ENCODE measurements at places on chromosomes 3 and 15.

GRCh38 chr3:149590691-149591441 is 67.0 kb downstream of the WWTR1 start:
- DNase-seq = no peak

- DNase-seq = peak; percentile 10
These were observed 20.9 kb downstream of the TRPM1 start for GRCh38 chr15:31080591-31081014.

DNA sequence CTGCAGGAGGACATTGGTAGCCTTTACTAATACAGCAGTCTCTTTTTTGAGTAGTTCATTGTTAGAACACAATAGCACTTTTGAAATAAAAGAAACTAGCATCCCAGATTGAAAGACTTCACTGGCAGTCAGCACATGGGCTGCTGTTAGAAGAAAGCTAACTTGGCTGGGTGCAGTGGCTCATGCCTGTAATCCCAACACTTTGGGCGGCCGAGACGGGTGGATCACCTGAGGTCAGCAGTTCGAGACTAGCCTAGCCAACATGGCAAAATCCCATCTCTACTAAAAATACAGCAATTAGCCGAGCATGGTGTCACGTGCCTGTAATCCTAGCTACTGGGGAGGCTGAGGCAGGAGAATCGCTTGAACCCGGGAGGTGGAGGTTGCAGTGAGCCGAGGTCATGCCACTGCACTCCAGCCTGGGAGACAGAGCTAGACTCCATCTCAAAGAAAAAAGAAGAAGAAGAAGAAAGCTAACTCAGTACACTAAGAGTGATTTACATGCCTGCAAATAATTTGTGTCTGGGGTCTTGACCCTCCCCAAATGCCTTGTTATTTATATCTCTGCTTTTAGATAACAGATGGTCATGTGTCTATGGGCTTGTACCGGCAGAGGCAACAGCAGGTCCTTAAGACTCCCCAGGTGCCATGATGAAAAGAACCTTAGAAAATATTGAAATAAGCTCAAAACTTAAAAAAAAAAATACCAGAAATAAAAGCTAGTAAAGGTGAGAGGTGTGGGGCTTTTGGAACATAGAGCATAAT is 9.7 kb downstream of the TPM1 start:
- DNase-seq = no peak

GRCh38 chr3:123202451-123202850 is 708 bp downstream of the SEC22A start:
- DNase-seq = no peak

DNA sequence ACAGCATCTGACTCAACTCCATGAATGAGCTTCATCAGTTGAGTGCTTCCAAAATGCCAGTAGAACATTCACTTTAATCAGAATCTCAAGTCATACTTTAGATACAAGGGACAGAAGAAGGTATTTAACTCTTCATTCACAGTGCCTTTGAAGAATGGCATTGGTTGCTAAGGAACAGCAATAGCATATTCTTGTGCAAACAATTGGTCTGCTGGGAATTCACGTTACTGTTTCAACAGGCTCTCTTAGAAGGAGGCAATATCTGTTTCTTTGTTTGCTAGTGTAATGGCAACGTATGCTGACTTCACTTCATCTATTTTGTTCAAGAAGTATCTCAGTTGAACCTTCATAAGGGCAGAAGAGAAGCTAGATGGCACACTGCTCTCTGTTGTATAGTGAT is 113.9 kb downstream of the TMEM108 start:
- DNase-seq = no peak

DNA sequence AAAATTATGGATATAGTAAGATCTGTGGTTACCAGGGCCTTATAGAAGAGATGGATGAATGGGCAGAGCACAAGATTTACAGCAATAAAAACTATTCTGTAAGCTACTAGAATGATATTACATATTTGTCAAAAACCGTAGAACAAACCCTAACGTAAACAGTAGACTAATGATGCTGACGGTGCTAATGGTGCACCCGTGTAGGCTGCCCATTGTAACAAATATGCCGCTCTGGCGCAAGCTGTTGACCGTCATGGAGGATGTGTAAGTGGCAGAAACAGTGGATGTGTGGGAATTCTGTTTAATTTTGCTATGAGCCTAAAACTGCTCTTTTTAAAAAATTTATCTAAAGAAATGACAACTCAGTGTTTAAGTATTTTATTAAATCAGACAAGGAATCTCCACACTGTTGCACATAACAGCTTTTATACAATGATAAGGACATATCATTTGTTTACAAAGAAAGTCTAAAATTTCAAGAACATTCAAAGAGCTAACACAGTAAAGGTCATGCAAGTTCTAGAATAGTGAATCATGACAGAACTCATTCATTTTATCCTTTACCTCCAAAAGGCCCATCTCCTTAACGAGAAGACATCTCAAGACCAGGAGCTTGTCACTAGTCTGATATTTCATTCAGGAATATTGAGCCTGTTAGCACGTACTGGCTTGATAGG is 32.8 kb downstream of the TFRC start:
- no peak for DNase-seq

DNA sequence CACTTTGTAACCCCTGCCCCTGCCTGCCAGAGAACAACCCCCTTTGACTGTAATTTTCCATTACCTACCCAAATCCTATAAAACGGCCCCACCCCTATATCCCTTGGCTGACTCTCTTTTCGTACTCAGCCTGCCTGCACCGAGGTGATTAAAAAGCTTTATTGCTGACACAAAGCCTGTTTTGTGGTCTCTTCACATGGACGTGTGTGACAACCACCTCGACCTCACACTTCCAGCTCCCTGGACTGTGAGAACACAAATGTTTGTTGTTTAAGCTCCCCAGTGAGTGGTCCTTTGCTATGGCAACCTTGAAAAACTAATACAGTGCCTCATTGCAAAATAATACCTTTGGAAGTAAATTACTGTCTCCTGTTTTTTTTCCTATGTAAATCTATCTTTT is 299.2 kb upstream of the POU1F1 start:
- no peak for DNase-seq

DNA sequence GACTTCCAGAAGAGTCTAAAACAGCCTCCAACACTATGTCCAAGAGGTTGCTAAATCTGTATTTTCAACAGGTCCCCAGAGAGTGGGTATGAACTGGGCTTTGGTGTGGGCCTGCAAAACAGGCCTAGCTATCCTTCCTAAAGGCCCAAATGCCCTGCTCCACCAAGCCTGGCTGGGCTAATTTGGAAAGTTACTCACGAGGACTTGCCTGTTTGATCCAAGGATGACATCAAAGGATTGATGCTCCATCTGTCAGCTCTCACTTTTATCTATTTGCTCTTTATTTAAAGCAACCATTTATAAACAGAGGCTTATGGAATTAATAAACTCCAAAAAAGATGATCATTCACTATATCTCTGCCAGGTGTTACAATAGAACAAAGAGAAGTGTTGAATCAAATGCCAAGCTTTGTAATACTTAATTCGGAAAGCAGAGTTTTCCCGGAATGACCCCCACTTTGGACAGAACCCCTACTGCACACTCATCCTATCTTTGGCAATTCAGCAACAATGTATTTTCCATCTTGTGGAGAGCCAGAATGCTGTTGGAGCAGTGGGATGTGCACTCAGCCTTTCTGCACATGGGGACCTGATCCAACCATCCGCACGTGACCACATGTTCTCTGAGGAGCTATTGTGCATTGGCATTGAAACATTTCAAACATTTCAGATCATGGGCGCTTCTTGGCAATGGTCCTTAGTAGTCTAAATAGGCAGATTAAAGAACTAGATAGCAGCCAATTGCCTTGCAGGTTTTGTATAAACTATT is 163.3 kb upstream of the THBS1 start:
- DNase-seq = no peak

GRCh38 chr15:48915861-48916260 is 37.9 kb downstream of the EID1 start:
- DNase-seq = no peak

DNA sequence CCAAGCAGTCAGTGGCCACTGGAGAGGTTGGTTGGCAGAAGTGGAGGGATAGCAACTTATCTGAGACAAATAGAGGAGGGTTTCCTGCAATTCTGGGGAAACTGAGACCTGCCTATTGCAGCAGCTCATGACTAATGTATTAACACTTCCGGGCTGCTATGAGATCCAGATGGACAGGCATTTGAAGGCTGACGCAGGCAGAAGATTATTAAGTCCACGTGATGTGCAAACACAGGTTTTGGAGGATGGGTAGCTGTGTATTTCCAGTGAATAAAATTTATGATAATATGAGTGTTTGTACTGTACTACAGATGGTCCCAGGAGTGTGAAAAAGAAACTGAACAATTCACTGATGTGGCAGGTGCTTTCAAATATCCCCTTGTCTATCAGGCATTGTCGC is 28.5 kb upstream of the CFAP161 start:
- no peak for DNase-seq

DNA sequence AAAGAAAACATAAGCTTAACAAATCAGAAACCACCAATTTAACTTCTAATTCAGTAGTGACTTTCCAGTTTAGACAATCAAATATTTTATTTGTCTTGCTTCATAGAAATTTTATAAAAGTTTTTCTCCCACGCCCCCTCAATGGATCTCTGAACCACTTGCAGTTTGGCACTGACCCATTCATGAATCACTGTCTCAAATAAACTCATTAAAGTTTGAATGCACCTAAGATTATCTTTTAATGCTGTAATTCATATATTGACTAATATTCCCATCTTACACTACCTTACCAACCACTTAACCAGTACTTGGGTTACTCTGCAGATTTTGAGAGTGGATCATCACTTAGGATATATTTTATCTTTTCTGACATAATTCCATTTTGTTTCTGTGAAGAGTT is 880.2 kb downstream of the OTOL1 start:
- no peak for DNase-seq

- no peak for DNase-seq
These were observed 660 bp upstream of the RTF1 start for GRCh38 chr15:41416128-41416741.

DNA sequence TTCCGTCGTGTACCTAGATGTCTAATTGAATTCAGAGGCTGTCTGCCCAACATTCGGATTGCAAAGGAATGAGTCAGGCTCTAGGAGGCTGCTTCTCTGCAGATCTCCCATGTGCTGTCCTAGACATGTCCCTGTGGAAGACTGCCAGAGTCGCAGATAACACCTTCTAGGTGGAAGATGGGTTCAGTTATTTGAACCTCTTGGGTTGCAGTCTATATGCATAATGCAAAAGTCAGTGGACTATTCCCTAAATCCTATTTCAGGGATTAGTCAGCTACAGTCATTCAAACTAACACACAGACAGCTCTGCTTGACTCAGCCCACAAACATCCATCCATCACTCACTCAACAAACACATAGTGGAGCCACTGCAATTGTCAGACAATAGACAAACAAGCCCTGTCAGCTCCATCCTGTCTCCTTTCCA is 300.0 kb upstream of the CTNNB1 start:
- DNase-seq = no peak

GRCh38 chr15:81091889-81092558 is 42.0 kb upstream of the CFAP161 start:
- DNase-seq = no peak

- DNase-seq = no peak
These were observed 678.0 kb upstream of the GRM7 start for GRCh38 chr3:6182909-6183308.

DNA sequence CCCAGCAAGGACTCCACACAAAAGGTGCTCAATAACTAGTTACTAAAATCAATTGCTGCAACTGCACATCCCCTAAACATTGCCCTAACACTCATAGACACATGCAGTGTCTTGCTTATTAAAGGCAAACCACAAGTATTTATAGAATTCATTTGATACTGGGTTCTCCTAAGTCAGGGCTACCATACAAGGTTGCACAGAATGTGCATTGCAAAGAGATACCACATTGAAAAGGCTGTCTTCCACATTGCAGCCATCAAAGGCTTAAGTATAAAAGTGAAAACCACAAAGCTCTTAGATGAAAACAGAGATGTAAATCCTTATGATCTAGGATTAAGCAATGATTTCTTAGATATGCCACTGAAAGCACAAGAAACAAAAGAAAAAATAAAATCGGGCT is 33.6 kb upstream of the TOPAZ1 start:
- no peak for DNase-seq
